ENCODE measurements at places on chromosomes 13 and 19. TPM values are rescaled to one million over a fixed set of nuclear protein-coding genes. Genes with fewer than 3 reads are reported as not detected.

Gene DACT3
- 14.5 TPM for total RNA-seq

Gene ZNF414
- 1.6 TPM for total RNA-seq

Gene NTF4
- not detected for total RNA-seq

Gene CCDC169
- total RNA-seq, result 2.7 TPM

Gene POU2F2
- total RNA-seq, result 3.0 TPM

Gene RFPL4A
- not detected for total RNA-seq

Gene N4BP2L1
- 20.0 TPM for total RNA-seq

Gene FBN3
- 23.2 TPM for total RNA-seq

Gene ZNF433
- total RNA-seq, result 19.5 TPM

Gene SIX5
- total RNA-seq, result 1.2 TPM

Gene CYSLTR2
- total RNA-seq, result 1.1 TPM

- DNase-seq, result no peak
These were observed 14.0 kb downstream of the NKPD1 start for GRCh38 chr19:45146741-45147205.

DNA sequence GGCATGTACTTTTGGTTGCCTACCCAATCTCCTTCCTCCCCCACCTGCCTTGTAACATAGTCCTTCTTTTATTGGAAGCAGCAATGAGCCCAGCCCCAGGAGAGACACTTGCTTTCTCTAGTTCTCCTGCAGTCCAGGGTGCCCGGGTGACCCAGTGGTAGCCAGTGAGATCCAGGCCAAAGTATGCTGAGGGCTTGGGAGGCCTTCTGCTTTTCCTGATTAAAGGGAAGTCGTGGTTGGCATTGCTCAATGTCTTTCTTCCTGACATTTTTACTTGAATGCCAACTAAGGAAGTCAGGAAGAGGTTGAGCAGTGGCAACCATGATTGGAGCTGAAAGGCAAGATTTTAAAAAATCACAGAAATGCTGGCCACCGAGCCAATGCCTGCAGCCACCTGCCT lies 25.7 kb downstream of the CNMD start:
- DNase-seq, result no peak

DNA sequence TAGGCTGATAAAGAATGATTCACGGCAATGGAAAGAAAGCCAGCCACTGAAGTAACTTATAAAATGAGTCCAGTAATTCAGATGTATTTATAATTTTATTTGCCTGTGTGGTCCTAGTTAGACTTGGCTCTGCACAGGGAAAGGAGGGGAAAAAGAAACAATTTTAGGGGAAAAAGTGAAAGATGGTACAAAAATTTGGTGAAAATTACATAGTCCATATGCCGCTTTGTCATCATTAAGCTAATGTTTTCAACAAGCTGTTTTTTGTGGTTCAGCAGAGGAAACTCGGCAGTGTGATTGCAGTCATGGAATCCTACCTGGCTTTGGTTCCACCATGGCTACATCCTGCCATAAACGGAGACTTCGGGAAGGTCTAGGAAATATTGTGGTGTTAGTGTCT lies 301.9 kb downstream of the ATP8A2 start:
- DNase-seq, result no peak

DNA sequence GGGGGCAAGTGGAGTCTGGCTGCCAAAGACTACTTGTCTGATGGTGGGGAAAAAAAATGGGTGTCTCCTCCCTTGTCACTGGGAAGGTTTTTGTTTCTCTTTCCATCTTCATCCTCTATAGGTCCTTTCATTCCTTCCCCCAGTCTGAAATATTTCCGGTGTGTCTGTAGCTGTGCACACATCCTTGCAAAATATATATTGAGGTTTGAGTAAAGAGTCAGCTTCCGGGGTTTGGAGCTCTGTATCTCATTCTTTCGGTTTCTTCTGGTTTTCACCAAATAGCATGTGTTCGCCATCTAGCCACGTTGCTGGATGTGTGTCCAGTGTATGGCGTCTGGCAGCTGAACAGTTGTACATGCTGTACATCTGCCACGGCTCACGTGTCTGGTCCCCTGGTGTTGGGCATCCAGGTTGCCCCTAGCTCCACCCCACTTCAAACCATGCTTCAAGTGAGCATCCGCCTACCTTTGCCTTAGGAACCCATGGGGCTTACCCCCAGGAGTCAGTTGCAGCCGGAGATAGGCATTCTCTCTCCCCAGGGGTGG lies 142.2 kb downstream of the SIPA1L3 start:
- DNase-seq, result no peak

DNA sequence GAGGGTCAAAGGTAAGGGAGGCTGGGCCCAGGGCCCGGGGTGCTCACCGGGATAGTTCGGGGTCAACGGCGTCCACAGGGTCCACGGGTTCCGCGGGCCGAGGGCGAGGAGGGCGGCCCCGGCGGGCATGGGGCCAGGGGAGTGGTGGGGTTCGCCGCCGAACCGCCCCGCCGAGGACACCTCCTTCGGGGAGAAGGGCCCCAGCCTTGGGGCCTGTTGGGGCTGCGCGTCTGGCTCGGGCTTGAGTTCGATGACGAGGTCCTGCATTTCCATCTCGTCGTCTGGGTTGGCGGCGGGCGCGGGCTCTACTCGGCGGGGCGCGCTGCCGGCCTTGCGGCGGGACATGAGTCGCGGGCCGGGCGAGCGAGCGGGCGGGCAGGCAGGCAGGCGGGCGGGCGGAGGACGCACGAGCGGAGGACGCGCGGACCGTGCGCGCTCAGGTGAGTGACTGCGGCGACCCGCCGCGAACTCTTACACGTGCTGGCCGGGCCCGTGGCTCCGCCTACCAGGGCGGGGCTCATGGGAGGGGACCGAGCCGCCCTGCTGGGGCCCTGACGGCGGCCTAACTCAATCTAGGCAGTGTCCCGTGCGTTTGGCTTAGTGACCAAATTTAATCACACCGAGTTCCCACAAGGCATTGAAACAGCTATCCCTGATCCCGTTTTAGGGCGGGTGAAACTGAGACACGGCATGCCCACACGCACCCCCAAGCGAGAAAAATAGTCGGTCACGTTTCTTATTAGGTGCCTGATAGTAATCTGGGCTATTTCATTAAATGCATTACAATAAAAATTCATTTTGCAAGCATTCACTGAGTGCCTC lies at the start of gene ZNF296:
Gene ZNF296 (minus strand): TSS at position 450 of the 822 bp plus-strand sequence. CDS start 105 bp downstream, at position 345.
- no peak for DNase-seq

DNA sequence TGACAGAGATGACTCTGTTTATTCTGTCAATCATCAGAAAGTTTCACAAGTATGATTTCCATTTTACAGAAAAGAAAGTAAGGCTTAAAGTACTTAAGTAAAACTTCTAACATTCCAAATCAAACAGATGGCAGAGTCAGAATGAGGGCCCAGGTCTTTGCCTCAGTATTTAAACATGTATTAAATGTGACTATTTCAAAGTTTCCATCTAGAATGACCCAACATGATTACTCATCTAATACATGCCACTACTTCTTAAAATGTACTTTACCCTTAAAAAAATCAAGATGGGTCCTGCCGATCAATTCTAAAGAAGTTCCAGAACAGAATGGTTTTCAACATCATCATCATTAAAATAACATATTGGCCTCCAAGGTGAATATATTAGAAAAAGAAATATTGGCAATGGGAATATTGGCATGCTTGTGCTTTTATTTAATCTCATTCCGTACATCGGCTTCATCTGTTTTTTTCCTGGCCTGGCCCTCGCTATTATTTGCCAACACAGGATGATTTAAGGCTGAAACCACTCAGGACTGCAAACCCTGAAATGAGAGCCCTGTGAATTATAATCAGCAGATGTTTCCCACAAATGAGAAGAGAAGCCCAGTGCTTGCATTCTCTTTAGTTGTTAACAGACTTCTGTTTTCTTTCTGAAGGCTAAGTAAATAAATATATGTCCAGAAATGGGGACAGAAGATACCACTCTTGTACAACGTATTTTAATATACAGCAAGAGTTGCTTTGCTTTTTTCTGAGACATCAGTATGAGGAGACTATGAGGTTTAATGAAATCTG lies 340.0 kb downstream of the DNAJC15 start:
- no peak for DNase-seq

- DNase-seq, result no peak
These were observed 192.9 kb downstream of the DCT start for GRCh38 chr13:94286581-94286980.

GRCh38 chr13:91825516-91825915 lies 427.1 kb downstream of the GPC5 start:
- DNase-seq, result no peak

- DNase-seq, result no peak
These were observed 9.7 kb downstream of the R3HDM4 start for GRCh38 chr19:903266-903797.

DNA sequence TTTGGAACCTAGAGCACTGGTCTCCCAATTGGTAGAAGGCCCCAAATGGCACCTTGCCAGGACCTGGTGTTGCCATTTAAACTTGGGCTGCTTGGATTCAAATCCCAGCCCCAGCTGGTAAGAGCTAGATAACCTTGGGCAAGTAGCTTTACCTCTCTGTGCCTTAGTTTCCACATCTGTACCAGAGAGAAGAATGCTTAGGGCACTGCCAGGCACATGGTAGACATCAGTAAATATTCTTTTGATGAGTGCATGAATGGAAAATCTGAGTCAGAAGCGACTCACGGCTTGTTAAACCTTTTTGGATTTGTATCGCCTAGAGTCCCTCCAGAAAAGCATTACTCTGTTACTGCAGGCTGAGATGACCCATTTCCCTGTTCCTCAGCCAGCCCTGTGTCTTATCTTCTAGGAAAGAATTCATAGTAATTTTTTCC lies 90.9 kb downstream of the SIPA1L3 start:
- no peak for DNase-seq

GRCh38 chr13:41054212-41054877 lies 7.0 kb upstream of the WBP4 start:
- no peak for DNase-seq

GRCh38 chr19:4694211-4694987 lies 24.3 kb upstream of the MYDGF start:
- peak; percentile 46 for DNase-seq

GRCh38 chr19:32692727-32693061 lies 1.1 kb downstream of the NUDT19 start:
- DNase-seq, result no peak

DNA sequence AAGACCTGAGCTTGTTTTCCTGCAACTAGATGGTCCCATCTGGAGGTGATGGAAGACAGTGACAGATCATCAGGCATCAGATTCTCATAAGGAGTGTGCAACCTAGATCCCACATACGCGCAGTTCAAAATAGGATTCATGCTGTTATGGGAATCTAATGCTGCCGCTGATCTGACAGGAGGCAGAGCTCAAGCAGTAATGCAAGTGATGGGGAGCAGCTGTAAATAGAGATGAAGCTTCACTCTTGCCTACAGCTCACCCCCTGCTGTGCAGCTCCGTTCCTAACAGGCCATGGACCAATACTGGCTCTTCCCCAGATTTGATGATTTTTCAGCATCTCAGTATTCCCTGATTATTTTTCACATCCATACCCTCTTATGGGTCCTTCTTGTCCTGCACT lies 208.4 kb upstream of the RXFP2 start:
- DNase-seq, result no peak

- DNase-seq, result no peak
These were observed 458.3 kb downstream of the COG6 start for GRCh38 chr13:40113643-40114304.

DNA sequence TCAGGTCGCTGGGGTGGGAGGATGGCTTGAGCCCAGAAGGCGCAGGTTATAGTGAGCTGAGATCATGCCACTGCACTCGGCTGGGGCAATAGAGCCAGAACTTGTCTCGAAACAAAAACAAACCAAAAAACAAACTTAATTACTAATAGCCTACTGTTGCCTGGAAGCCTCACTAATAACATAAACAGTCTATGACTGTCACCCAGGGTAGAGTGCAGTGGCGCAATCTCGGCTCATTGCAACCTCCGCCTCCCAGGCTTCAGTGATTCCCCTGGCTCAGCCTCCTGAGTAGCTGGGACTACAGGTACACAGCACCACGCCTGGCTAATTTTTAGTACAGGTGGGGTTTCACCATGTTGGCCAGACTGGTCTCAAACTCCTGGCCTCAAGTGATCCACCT lies 18.0 kb downstream of the CATSPERD start:
- DNase-seq, result no peak

DNA sequence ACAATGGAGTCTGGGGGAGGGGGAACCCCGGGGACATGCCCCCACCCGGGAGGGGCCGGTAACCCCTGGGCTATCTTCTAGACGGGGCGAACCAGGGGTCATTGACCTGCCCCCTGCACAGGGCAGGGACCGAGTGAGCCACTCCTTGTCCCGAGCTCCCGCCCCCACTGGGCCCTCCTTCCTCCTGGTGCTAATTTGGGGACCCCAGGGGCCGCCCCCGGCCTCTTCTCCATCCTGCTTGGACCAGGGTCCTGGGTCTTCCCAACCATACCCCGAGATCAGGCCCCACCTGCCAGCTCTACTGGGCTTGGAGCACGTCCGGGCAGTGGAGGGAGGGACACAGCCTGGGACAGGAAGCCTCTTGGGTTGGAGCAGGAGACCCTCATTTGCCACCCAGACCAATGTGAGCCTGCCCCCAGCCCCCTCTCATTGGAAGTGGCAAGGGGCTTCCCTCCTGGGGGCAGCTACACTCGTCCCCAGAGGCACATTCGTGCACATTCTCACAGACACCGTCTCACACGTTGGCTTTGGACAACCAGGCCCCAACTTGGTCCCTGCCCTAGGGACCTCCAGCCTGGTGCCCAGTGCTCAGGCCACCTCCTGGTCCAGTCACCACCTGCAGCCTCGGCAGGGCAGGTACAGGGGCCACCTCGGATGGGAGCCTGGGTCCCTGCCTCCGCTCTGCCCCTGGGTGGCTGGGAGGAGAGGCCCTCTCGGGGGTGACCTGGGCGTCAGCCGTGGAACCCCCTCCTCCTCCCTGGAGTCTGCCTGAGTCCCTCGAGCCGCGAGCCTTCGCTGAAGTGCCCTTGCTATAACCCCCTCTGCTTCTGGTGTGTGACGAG lies 3.3 kb upstream of the MISP start:
- DNase-seq, result no peak

DNA sequence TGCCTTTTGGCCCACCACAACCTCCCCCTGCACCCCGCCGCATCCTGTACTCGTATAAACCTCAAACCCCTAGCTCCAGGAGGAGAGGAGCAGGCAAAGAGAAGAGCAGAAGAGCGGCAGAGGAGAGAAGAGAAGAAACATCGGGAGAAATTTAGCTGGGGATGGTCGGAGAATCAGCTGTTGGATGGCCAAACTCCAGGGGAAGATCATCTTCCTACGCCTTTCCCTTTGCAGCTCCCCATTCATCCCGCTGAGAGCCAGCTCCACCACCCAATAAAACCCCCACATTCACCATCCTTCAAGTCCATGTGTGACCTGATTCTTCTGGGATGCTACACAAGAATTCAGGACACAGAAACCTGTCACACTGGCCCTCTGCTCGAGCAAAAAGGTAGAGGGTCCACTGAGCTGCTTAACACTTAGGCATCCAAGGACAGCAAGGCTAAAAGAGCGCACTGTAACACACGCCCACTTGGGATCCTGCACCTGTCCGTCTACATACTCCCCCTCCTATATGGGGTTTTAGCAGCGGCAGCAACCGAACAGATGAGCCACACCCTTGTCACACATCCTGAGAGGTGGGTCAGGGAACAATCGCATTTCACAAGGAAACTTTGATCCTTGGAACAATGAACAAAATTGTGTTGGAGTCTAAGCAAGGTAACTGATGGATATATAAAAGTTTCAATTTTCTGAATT lies 51.6 kb upstream of the MIR17HG start:
- DNase-seq, result no peak
